ENCODE measurements at places on chromosomes 3 and 15. TPM values are rescaled to one million over a fixed set of nuclear protein-coding genes. Genes with fewer than 3 reads are reported as not detected.

GRCh38 chr15:50876989-50877360, 31.5 kb upstream of the AP4E1 start:
- no peak for DNase-seq

DNA sequence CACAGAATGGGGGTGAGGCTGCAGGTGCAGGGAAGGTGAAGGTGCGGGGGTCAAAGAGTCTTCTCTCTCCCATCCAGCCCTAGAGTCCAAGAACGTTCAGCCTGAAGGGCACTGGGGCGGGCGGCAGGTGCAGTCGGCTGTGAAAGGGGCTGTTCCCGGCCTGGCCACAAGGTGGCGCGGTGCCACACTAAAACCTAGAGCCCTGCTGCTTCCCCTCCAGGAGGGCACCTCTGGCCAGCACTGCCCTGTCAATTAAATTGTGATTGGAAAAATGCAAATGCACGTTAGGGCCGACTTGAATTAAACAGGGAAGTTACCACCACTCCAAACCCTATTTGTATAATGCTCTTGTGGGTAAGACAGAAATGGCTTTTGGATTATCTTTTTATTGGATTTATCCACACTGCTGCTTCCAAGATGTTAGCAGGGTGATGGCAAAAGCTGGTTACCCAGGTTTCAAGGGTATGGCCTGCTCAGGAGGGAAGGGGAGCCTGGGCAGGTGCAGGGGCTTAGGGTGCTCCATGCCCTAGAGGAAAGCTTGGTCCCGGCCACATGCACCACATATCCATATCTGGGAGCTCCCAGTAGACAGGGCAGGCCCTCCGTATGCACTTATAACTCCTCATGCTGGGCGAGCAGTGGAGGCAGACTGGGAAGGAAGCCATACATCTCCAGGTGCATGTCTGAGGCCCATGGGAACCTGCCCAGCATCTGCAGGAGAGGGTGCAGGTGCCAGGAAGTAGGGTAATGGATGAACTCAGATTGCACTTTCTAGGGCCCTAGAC, 119.8 kb downstream of the ADCY5 start:
- DNase-seq = peak; percentile 88

WDR72 gene
- not detected for total RNA-seq

GRCh38 chr3:148962513-148962912, 28.8 kb upstream of the GYG1 start:
- DNase-seq = no peak

DNA sequence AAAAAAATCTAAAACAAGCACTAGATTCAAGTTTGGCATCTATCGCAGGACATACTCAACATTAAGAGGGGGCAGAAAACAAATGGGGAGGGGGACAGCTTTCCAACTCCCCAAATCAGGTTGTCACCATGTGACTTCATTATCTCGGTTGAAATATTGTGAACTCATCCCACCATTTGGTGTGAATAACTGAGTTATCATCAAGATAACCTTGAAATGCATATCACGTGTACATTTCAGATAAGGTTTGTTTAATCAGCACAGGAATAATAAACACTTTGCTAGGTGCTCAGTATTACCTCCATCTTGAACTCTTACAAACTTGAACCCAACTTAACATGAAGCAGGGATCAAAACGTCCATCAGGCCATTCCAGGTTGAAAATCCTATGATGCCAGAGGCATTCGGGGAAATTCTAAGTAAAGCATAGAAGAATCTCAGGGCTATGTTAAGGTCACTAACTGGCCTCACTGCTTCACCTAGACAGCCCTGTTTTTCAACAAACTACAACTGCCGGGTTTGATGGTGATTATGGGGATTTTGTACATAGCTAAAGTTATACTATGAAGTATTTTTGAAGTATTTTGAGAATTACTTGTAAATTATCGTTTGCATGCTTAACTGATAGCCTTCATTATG, 3.0 kb upstream of the ARHGAP31 start:
- DNase-seq = no peak

DNA sequence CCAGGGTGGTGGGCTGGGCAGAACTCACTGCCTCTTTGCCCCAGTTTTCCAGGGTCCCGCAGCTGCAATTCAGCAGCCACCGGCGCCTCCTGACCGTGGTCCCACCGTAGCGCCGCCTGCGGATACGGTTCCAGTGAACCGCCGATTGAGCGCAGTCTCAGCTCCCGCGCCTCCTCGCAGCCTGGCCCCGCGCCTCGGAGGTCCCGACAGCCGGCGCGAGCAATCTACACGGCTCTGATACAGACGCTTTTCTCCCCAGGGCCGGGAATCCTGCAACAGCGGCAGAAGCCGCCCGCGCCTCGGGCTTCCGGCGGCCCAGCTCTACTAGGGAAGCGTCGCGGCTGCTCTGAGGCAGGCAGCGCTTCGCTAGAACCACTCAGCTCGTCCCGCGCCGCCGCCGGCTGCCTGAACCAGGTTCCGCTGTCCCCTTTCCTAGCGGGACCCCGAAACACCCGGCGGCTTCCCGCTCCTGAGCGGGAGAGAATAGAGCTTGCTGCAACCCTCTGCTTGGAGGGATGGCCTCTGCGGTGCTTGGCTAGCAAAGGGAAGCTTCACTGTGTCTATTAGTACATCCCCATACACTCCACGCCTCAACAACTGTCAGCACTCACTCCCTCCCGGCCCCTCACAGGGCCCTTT, 3.1 kb downstream of the FOXL2NB start:
- DNase-seq = no peak

DNA sequence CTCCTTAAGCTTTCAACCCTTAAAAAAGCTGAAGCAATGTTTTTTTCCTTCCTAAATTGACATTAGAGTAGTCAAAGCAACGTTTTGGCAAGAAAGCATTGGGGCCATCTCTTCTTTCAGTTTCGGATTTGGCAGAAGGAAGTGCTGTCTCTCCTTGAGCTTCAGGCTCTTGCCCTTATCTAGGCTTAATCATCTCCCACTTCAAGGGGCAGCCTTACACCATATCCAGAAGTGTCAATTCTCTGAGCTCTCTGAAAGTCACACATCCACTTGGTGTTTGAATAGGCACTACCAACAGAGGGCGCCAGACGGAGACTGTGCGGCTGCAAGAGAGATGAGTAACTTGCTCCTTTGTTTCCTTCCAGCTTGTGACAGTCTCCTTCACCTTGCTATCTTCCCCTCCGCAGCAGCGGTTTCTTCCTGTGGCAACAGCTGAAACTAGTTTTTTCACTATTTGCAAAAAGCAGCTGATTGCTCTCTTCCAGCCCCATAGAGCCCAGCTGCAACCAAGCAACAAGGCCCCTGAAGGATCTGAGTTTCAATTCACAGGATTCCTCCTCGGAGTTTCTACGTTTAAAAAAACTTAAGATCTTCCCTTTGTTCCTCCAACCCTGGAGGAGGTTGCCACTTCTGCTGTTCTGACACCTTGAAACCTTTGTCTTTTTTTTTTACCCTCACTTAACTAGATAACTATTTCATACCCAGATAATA, 147.0 kb upstream of the SLCO3A1 start:
- DNase-seq = peak; percentile 81

DNA sequence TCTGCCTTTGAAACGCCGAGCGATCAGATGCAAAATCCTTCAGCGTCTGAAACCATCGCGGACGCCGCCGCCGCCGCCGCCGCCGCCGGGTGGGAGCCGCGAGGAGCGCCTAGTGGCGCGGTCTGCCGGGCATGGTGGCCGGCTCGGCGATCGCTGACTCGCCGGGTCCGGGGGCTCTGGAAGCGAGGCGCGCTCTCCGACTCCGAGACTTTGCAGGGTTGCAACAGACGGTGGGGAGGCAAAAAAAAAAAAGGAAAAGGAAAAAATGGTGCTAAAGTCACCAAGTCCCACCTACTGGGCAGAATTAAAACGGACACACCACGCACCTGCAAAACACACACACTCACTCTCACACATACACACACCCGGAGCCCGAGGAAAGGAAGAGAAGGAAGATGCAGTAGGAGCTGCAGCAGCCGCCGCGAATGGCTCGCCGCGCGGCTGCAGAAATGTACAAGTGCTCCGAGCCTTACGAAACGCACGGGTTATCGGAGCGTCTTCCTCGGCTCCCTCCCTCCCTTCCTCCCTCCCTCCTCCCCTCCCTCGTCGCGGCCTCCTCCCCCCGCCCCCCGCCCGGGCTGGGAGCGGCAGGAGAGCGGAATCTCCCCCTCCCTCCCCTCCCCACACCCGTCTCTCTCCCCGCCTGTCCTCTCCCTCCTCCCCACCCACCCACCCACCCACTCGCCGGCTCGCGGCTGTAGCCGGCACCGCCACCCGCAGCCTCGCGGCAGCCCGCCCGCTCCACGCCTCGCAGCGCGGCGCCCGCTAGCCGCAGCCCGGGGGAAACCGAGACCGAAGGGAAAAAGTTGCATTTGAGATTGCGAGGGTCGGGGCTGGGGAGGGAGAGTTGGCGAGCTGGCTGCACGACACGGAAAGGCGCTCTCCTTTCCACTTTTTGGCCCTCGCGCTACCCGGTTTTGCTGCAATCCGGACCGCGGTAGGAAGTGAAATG, at the start of gene NTRK3:
NTRK3 (minus strand) TSS at position 461 of the 952 bp plus-strand sequence. CDS start 586 bp downstream, outside the sequence.
- DNase-seq = no peak

- no peak for DNase-seq
Measured at GRCh38 chr3:116971531-116971930, 262.0 kb downstream of the TUSC7 start.
